ENCODE measurements at places on chromosomes 3 and 15.

DNA sequence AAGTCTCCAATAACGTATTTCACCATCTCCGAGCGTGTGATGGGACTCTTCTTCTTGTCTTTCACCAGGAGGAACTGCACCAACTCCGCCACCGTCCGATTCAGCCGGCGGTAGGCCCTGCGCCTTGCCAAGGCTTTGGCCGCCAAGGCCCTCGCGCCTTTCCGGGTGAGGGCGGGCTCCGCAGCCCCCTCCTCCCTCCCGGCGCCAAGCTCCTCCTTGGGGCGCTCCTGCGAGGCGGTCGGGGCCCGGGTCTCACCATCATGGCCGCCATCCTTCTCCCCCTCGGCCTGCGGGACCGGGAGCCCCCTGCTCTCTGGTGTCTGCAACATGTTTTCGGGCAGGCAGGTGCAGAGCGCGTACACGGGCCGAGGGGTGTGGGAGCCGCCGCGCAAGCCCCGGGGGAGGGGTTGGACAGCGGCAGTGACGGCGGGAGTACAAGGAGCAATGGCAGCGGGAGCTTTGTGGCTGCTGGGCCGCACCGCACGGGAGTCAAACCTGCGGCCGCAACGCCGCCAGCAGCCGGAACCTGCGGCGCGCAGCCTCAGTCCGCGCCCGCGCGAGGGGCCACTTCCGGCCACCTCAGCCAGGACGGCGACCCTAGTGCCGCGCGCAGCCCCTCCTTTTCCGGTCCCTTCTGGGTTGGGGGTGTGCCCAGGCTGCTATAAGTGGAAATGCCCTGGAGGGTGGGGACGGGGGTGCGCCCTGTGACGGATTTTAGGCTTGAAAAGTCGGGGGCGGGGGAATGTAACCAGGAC, at the start of gene MAGEF1:
Gene MAGEF1 (minus strand): TSS at position 572 of the 755 bp plus-strand sequence. CDS start 243 bp downstream, at position 329.
- peak; percentile 85 for DNase-seq

DNA sequence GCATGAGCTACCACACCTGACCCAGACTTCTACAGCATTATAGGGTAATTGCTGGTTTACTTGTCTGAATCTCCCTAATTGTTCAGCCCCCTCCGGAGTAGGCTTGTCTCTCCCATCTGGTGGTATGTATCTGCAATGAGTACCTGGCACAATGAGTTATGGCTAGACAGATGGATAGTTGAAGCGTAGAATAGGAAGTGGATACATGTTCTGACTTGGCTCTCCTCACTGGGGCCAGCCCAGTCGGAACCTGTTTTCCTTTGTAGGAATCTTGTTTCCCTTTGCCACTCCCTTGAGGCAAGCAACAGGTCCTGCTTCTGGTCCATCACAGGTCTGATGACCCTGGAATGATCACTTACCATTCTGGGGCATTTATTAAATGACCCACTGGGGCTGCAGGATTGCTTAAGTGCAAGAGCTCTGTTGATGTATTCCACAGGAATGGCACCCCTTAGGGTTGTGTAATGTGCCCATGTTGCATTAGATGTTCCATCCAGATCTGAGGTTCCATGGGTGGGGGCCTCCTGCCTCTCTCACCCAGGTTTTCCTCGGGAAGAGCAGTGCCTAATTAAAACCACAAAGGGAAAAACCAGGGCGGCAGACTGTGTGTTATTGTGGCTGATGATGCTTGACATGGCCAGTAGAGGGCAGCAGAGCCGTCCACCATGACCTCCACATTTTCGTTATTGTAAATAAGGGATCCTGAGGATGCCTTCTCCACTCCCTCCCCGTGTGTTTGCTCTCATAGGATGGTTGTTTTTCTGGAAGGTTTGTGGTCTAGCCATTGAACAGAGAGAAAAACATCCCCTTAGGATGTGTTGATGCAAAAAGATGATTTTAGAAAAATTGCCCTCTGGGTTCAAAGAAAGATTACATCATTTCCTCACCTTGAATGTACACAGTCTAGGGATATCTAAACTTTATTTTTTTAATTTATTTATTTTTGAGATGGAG, 58.0 kb downstream of the CMTM8 start:
- peak; percentile 46 for DNase-seq

DNA sequence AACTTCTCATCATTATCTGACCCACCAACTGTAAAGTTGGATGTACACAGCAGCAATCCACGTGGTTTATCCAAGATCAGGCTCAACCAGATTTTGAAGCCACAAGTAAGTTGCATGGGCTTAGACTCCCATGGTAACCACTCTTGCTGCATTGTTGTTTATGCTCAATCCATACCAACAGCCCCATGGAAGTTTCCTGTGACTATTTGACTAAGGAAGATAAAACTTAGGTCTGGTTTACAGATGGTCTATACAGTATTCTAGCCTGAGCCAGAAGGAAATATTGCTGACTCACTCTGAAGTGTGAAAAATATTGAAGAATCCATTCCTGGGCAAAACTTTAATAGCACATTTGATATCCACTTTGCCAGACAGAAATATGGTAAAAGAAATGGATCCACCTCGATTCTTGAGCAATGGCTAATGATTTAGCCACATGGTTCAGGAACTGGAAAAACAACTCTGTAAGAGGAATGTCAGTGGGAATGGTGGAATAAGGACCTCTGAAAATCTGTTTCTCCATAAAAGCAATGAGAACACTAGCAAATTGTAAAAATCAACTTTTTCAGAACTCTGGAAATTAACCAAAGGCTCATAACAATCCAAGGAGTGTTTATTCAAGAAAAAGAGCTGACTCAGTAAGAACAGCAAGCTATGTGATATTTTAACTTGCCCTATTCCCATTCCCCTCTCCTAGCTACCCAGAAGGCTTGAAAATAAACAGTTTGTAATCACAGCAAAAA, 162.9 kb upstream of the STT3B start:
- DNase-seq, result peak; percentile 8

- no peak for DNase-seq
Observed at GRCh38 chr3:108474581-108474980, 35.8 kb downstream of the MYH15 start.

DNA sequence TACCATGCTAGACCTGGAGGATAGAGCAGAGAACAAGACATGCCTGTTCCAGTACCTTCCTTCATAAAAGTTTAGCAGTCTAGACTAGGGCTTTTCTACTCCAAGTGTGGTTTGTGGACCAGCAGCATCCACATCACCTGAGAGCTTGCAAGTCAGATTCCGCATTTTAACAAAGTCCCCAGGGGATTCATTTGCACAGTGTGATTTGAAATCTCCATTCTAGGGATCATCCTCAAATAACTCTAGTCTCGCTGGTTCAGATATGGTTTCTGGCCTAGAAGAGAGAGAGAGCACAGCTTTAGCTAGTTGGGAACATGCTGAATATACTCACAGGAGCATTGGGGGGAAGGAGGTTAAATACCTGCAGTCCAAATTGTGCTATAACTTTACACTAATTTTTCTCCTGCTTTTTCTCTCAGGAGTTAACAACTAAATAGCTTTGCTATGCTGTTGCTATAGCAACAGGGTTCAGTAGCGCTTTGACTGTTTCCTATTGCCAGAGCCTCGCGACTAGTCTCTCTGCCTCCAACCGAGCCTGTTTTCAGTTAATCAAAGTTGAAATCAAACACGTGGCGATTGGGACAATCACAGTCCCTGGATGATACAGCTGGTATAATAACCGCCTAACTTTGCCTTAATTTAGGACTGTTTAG, 64.0 kb upstream of the RASGRF1 start:
- peak; percentile 12 for DNase-seq

DNA sequence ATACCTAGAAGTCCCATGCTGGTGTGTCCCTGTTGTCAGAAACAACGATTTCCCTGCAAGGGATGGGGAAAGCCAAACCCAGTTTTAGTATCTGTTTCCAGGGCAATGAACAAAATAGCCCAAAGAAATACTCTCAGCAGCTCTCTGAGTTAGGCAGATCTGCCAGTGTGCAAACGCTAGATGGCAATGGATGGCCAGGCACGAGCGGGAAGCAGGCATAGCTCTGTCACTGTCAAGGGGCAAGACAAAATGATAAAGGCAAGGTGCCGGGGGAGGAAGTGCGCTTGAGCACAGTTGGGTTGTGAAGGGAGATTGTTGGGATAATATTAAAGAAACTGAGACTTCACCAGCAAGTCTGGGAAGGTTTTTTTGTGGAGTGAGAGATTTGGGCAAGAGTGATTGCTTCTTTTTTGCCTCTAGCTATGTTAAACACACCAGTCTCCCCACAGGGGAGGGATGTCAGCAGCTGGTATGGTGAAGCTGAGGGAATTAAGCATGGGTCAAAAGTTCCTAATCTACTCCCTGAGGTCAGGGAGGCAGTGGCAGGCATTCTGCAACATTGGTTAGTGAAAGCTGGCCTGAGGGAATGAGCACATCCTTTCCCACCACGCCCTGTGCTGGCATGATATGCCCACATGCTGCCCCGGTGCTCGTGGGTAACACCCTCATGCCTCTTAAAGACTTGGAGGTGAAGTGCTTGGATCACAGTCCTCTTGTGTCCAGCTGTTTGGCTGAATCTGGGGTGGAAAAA, 117.5 kb downstream of the PDCD6IP start:
- peak; percentile 43 for DNase-seq

DNA sequence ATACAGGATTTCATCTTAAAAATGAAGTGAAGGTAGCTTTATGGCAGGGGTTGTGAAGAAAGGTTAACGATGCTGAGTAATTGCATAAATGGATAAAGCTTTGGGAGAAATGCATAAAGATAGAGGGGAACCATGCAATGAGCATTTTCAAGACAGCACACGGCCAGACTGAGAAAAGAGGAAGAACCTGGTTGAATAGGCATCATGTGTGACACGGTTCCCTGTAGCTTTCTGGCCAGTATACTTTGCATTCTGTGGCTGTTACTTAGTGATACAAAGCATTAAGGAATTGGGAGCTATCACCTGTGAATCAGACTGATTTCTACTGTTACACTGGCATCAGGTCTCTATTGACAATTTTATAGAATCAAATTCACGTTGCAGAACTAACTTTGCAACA, 33.3 kb downstream of the NR2C2 start:
- DNase-seq, result no peak

DNA sequence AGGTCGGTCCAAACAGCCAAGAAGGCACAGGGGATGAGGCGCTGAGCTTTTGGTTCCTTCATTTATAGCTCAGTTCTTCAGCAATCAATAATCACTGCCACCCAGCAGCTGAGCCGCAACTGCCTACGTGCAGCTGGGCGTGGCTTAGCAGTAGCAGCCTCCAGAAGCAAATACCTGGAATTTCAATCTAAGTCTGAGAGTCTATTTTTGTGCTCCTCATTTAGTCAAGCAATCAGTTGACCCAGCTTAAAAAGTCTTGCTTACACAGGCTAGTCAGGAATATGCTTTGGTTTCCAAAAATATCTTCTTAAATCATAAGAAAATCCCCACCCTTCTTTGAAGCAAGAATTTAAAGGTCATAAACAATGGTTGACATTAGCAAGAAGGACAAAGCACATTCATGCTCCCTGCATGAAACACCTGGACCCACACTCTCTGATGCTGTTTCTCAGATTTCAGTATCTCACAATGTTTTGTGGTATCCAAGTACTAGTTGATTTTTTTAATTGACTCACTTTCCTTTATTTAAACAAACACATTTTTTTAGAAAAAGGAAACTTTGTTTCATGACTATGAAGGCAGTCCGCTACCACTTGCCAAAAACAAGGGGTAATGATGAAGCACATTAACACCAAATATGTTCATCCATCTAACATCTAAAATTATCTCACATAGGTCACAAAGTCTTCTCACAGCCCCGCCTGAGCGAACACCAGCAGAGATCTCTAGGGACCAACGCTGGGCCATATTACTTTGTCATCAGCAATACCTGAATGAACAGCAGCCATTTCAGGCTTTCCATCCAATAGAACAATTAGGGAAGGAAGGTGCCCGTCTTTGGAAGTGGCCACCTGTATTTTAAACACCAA, 106.1 kb downstream of the OXNAD1 start:
- peak; percentile 19 for DNase-seq

DNA sequence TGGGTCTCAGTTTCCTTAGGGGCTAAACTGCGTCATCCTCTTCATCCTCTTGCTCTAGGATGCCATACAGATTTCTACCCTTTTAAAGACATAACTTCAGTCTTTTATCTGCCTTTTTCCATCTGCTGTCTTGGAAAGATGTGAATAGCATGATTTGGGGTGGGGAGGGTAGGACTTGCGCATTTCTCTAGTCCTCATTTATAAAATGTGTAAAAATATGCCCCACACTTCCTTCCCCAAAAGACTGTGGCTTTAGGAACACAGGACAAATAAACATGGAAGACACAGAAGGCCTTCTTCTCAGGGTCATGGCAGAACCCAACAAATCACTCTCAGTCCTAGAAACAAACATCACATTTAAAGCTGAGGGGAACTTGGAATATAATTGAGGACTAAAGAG, 48.4 kb upstream of the BCL6 start:
- no peak for DNase-seq

DNA sequence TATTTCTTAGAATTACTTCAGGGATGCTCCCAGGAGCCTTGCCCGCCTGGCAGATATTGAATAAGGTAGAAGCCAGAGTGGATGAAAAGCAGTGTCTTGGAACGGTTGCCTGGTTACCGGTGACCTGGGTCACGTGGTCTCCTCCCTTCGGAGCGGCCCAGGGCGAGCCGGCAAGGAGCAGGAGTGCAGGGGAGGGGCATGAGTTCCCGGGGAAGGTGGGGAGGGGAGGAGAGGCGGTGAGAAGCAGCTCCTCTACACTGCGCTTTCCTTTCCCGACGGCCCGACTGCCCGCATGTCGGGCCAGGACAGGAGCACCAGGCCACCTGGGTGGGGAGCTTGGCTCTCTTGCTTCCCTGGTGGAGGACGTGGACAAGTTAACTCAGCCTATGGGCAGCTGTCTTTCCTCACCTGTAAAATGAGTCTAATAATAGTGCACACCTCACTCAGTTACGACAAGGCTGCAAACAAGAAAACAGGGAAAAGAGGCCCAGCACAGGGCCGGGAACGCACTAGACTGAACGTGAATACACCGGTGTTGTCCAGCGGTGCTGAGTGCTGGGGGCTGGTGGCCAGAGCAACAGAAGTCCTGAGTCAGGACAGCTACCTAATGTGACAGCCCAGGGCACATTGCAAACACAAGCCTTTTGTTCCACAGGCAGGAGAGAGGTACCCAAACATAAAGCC, 198.3 kb downstream of the ADAMTS9 start:
- peak; percentile 5 for DNase-seq

DNA sequence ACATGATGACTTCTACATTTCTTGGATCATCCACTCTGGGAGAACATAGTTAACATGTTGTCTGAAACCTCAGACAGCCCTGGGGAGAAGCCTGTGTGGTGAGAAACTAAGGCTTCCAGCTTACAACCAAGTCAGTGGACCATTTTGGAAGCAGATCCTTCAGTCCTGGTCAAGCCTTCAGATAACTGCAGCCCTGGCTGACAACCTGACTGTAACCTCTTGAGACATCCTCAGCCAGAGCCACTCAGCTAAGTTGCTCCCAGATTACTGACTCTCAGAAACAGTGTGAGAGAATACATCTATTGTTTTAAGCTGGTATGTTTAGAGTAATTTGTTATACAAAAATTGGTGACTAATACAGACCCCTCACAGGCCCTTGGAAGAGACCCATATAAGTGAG, 50.9 kb upstream of the KPNA4 start:
- peak; percentile 33 for DNase-seq

GRCh38 chr3:85360742-85361387, 402.1 kb downstream of the CADM2 start:
- DNase-seq, result peak; percentile 1

GRCh38 chr15:58521293-58521991, 89.7 kb downstream of the LIPC start:
- peak; percentile 62 for DNase-seq
